ENCODE measurements at places on chromosomes 5 and 9. TPM values are rescaled to one million over a fixed set of nuclear protein-coding genes. Genes with fewer than 3 reads are reported as not detected.

The WWC1 gene
- total RNA-seq, result 1.1 TPM

The TNC gene
- total RNA-seq, result 1,433 TPM

The SPINK6 gene
- total RNA-seq, result not detected

The TRIM7 gene
- 0.97 TPM for total RNA-seq

The TRIP13 gene
- 13.2 TPM for total RNA-seq

The C7 gene
- total RNA-seq, result not detected

The TAF7 gene
- 61.7 TPM for total RNA-seq

The ROR2 gene
- 7.7 TPM for total RNA-seq

The CMBL gene
- 14.4 TPM for total RNA-seq

The HBEGF gene
- total RNA-seq, result 1.8 TPM

The MCTP1 gene
- 0.86 TPM for total RNA-seq

The IL33 gene
- 0.13 TPM for total RNA-seq

The CHSY3 gene
- 13.7 TPM for total RNA-seq

The BNC2 gene
- 81.3 TPM for total RNA-seq

The ZNF366 gene
- not detected for total RNA-seq

The ZNF454 gene
- total RNA-seq, result 2.5 TPM

The ZNF618 gene
- 9.8 TPM for total RNA-seq

The FOXD4L6 gene
- total RNA-seq, result not detected

The CNTFR gene
- total RNA-seq, result not detected

The RANBP17 gene
- 28.6 TPM for total RNA-seq

The UBE2QL1 gene
- total RNA-seq, result 1.3 TPM

The PCDHB15 gene
- 1.9 TPM for total RNA-seq

The NAIP gene
- total RNA-seq, result 7.8 TPM

The SLC6A3 gene
- total RNA-seq, result 0.13 TPM

The HRCT1 gene
- total RNA-seq, result 4.7 TPM

The MIGA2 gene
- total RNA-seq, result 16.2 TPM

The SV2C gene
- not detected for total RNA-seq

The F12 gene
- total RNA-seq, result 0.26 TPM

The ENTR1 gene
- 20.8 TPM for total RNA-seq

The SUB1 gene
- total RNA-seq, result 314 TPM

The CPEB4 gene
- total RNA-seq, result 34.9 TPM

The LECT2 gene
- total RNA-seq, result not detected

The FOXI1 gene
- total RNA-seq, result not detected

The SAXO1 gene
- 0.13 TPM for total RNA-seq

The FGD3 gene
- not detected for total RNA-seq

The TPPP gene
- under 0.01 TPM for total RNA-seq

The ST8SIA4 gene
- total RNA-seq, result 0.13 TPM

The LCN15 gene
- total RNA-seq, result not detected

The PTBP3 gene
- 50.8 TPM for total RNA-seq

The C9orf50 gene
- total RNA-seq, result 0.11 TPM

The NUTM2F gene
- not detected for total RNA-seq

The LMNB1 gene
- 17.6 TPM for total RNA-seq

The CCNJL gene
- total RNA-seq, result 0.13 TPM

The IFNA21 gene
- total RNA-seq, result not detected

The REEP2 gene
- 8.2 TPM for total RNA-seq

The SLC6A19 gene
- not detected for total RNA-seq

The CLIC3 gene
- total RNA-seq, result 16.0 TPM

The TRIM52 gene
- total RNA-seq, result 7.8 TPM

The ANKRD31 gene
- 0.65 TPM for total RNA-seq

The KIF4B gene
- total RNA-seq, result not detected

The ERCC6L2 gene
- 87.8 TPM for total RNA-seq

The OGN gene
- 267 TPM for total RNA-seq

The PITX1 gene
- 175 TPM for total RNA-seq

The PLCXD3 gene
- total RNA-seq, result not detected

Data from articular chondrocyte of knee joint (primary cell).